Activated T-cell treated with anti-CD3 and anti-CD28 coated beads for 48 hours (primary cell): ENCODE measurements at places on chromosomes 2 and 18.

GRCh38 chr2:48767330-48767729 lies 11.8 kb upstream of the LHCGR start:
- DNase-seq: no peak

- DNase-seq: no peak
These were observed 30.3 kb downstream of the TANC1 start for GRCh38 chr2:158998551-158999248.

DNA sequence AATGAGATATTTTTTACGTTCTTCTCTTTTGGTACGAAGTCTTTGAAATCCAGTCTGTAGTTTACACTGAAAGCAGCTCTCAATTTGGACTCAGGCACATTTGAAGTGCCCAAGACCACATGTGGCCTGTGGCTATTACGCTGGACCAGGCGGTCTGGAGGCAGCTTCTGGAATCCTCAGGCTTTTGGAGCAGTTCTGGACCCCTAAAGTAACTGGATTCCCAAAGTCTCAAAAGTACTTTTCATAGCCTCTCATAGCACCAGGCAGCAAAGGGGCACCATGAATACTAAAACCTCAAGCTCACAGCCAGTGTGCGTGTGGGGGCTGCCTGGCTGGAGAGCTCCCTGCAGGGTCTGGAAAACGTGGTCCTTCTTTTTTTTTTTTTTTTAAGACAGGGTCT lies 119.0 kb downstream of the SMAD7 start:
- DNase-seq: no peak

GRCh38 chr2:218389333-218390150 lies 7.5 kb downstream of the SLC11A1 start:
- DNase-seq: no peak

GRCh38 chr18:48863432-48864065 lies 87.2 kb downstream of the SMAD7 start:
- DNase-seq: no peak

DNA sequence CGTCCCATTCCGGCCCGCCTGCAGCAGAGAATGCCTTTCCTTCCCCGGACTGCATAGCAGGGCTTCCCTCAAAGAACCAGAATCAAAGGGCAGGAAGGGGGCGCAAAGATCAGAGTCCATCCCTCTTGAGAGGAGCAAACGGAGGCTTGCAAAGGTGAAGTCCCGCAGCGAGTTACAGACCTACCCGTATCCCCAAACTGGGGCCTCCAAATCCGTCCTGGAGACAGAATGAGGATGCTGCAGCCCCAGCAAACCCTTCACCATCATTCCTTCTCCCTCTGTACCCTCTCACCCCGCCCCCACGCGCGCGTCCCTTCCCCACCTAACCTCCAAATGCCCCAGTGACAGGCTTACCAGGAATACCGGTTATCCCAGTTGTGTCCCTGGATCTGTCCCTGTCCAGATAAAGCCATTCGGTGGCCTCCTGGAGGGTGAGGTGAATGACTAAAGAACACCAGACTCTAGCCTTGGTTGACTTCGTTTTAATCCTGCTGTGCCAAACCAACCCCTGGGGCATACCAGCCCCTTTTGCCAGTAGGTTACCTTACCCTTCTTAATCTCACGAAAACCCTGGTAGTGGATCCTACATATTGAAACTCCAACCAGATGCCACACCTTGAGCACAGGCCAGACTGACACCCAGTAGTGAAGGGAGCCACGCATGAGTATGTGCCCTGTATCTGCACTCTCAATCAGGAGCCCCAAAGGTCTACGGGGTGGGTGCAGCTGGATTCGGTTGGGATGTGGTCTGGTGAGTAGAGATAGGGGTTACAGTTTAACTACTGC lies 961 bp upstream of the SLC40A1 start:
- DNase-seq: peak; percentile 1

- DNase-seq: no peak
These were observed 737.9 kb upstream of the SALL3 start for GRCh38 chr18:78241535-78242253.

DNA sequence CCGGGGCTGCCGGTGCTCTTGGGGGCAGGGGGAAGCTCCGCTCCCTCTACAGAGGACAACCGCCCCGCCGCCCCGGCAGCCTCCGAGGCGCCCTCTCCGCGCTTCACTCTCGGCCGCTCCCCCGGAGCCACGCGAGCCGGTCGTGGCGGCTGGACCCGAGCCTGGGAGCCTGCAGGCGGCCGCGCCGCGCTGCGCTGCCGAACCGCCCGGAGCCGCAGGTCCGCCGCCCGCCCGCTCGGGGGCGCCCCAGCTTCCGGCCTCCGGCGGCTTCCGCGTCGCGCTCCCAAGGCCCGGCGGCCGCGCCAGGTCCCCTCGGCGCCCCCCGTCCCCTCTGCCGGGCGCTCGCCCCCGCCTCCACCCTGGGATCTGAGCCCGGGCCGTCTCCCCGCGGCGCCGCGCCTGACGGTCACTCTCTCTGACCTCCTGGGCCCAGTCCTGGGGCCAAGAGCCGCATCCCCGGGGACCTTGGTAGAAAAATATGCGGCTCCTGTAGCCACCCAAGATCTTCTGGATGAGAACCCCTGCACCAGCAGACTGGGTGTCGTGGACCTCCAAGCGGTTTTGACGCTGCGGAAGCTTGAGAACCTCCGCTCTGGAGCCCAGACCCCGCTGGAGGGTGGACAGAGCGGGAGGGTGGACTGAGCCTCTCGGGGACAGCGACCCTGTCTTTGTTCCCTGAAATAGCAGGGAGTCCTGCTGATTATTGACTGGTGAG lies 44.3 kb downstream of the SERTAD2 start:
- DNase-seq: peak; percentile 74

GRCh38 chr2:237695201-237695780 lies 67.9 kb downstream of the LRRFIP1 start:
- no peak for DNase-seq

DNA sequence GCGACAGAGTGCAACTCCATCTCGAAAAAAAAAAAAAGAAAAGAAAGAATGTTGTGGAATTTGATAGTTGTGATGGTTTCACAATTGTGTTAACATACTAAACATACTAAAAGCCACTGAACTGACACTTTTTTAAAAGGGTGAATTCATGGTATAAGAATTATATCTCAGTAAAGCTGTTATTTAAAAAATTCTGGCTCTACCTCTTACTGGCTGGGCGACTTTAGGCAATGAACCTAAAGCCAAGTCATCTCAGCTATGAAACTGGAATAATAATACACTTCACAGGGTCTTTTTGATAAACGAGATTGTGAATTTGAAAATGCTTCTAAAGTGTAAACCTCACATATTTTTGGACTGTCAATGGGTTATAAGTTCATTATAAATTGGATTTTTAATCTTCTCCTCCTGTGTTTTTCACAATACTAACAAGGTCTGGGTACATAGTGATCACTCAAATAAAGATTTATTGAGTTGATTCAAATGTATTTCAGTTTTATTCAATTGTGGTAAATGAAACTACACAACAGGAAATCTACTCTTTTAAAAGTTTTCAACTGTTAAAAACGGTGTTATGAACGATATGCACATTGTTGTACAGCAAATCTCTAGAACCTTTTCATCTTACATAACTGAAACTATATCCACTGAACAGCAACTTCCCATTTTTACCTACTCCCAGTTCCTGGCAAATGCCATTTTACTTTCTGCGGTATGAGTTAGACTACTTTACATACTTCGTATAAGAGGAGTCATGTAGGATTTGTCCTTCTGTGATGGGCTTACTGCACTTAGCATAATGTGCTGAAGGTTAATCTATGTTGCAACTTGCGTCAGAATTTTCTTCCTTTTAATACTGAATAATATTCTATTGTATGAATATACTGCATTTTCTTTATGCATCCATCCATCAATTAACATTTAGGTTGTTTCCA lies 43.0 kb upstream of the GTF2A1L start:
- DNase-seq: no peak

GRCh38 chr18:13638719-13639595 lies 87.4 kb downstream of the FAM210A start:
- no peak for DNase-seq

GRCh38 chr2:84719434-84719833 lies 161.4 kb downstream of the TRABD2A start:
- DNase-seq: no peak

DNA sequence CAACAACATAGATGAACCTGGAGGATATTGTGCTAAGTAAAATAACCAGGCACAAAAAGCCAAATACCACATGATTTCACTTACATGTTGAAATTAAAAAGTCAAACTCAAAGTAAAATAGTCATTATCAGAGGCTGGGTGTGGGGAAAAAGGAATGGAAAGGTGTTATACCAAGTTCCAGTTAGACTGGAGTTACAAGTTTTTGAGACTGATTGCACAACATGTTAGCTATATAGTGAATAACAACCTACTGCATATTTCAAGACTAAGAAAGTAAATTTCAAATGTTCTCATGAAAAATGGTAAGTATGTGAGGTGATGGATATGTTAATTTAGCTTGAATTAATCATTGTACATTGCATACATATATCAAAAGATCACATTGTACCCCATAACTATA lies 116.8 kb upstream of the HNMT start:
- no peak for DNase-seq

GRCh38 chr2:17879137-17879912 lies 858 bp downstream of the KCNS3 start:
- no peak for DNase-seq
